ENCODE measurements at places on chromosomes 4 and X.

GRCh38 chrX:122546269-122546668, 637.8 kb upstream of the GRIA3 start:
- no peak for DNase-seq

DNA sequence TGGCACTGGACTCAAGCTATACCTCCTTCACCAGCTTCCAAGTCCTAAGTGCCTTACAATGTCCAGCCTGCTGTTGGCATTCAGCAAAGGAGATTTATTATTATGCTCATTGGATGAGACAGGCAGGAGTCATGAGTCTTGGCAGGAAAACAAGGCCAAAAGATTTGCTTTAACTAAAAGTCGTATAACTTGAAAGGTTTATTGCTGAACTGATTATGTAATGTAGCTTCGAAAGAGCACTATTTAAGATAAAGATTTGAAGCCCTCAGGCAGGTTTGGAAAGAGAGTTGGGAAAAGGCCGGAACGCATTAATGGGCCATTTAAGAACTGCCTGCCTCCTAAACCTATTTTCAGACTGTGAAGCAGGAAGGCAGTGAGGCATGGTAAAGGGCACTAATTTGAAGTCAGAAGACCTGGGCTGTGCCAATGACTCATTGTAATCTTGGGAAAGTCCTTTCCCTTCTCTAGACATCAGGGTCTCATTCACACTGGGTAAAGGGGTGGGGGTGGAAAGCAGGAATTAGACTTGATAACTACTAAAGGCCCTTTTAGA, 280.5 kb upstream of the EDA2R start:
- no peak for DNase-seq

GRCh38 chr4:160299608-160300007, 1196.7 kb downstream of the RAPGEF2 start:
- no peak for DNase-seq

DNA sequence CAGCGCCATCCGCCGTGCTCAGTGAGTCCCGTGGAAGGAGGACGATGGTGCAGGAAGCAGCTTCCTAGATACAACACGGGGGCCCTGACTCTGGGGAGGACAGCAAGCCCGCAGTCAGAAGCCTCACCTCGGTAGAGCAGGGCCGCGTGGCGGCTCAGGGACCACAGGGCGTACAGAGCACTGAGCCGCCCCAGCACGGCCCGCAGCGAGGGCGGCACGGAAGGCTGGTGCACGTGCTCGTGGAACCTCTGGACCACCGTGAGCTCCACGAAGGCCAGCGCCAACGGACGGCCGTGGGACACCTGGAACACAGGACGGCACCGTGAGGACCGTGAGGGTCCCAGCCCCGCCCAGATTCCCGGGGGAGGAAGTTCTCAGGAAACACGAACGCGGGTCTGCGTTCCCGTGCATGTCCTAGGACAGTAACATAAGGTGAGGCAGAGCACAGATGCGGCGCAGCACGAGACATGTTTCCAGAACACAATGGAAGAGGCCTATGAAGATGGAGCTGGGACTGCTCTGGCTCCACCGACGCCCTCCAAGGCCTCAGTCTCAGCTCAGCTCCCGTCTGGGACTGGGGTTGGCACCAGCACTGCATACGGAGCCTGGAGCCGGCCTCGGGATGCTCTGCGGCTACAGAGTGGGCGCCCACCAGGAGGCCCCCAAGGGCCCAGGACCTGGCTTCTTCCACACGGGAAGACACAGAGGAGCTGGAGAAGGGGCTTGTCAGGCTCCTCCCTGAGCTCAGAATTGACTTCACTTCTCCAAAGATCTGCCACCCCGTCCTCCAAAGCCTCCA, 65.5 kb downstream of the ACOX3 start:
- no peak for DNase-seq

GRCh38 chr4:6546681-6547447, 28.1 kb upstream of the MAN2B2 start:
- DNase-seq = peak; percentile 32

GRCh38 chr4:143358419-143358818, 21.7 kb downstream of the GAB1 start:
- no peak for DNase-seq

DNA sequence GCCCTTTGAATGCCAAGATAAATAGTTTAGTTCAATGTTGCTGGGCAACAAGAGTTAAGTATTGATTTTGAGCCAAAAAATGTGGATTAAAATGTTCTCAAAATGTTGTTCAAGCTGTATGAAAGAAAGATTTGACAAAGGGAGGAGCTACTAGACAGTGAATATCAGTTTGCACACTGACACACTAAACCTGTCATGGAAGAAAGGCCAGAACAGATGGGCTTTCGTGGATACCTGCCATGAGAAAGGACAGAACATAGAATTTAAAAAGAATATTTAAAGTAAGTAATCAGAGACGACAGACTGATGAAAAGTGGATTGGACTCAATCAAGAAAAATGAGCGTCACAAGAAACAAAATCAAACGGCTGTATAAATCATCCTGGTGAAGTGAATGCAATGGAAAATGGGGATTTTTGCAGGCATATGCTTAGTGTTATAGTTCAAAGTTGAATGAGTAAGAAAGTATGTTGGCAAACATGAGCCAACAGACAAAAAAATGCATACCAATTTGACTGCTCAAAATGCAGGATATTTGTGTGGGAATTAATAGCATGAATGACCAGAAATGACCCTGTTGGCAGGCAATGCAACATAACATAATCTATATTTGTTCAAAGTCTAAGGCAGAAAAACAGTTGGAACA, 7.4 kb downstream of the PCDH18 start:
- no peak for DNase-seq

- no peak for DNase-seq
Observed at GRCh38 chr4:171929477-171929876, 116.3 kb downstream of the GALNTL6 start.

DNA sequence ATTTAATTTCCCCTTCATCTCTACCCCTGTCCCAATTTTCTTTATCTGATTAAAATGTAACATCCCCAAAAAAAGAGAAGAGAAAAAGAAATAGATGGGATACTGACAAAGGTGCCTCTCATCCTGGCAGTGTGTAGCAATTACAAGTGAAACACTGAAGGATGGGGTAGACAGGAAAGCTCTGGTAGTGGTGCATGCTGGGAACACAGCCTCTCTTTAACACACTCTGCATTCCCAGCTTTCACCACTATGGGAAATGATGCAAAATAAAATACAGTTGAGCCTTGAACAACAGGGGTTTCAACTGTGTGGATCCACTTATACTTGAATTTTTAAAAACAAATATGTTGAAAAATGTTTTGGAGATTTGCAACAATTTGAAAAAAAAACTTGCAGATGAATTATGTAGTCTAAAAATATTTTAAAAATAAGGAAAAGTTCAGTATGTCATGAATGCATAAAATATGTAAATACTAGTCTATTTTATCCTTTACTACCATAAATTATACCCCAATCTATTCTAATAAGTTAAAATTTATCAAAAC, 239.2 kb upstream of the DDX53 start:
- DNase-seq = no peak

DNA sequence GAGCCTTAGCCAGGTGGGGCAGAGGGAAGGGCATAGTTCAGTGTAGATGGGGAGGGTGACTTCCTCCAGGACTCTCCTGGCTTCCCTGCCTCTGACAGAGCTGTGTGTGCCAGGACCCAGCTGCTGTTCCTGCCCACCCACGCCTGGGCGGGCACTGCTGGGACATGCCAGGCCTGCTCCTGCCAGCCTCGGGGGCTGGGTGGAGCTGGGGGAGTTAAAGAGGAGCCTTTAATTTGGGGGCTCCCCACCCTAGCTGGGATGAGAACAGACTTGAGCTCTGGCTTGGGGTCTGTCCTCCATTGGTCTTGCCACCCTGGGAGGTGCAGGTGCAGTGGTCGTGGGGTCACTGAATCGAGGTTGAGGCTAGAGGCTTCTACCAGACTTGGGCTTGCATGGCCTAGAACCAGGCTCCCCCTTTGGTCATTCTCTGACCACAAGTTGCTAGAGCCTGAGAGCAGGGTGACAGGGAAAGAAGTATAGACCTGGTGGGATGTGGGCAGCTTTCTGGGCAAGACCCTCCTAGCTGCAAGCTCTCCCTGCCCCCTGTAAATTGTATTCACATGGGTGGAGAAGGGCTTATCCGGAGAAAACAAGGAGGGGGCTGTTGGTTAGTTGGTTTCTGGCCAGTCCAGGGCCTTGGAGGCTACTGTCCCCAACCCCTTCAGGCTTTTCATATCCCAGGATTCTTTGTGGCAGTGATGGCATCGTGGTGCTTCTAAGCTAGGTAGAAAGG, 5.7 kb downstream of the EFNB1 start:
- no peak for DNase-seq

DNA sequence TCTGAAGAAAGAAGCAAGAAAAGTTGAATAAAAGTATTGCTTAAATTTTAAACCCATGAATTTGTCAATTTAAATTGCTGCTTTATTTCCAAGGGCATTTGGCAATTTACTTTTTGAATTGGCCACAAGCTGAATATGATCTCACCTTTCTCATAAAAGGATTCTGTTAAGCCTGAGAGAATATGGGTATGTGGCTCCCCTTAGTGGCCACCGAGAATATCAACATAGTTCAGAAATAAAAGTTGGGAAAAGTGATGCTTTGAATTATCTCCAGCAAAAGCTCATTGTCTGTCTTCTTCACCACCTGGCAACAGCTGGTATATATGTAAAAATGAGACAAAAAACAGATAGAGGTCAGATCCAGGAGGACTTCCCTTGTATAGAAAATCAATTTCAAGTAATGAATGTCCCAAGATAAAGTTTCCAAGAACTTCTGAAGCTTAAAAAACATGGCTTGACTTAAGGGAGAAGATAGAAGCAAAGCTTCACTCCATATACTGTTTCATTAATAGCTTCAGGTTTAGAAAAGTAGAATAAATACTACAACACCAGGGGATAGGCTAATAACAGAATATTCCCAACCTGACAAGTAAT, 290.7 kb upstream of the FAM241A start:
- DNase-seq = peak; percentile 38

GRCh38 chrX:19019996-19020395, 36.1 kb upstream of the PHKA2 start:
- no peak for DNase-seq

GRCh38 chrX:140944710-140945109, 57.7 kb upstream of the SPANXB1 start:
- no peak for DNase-seq

- DNase-seq = peak; percentile 21
Observed at GRCh38 chr4:121594796-121595526, 101.8 kb downstream of the ANXA5 start.

GRCh38 chrX:150643271-150643670, 49.9 kb upstream of the MTMR1 start:
- DNase-seq = no peak
